Activated T-helper 17 cell treated with anti-CD3 and anti-CD28 coated beads, Interleukin-2, amount 50 U/mL, for 72 hours (primary cell): ENCODE measurements at places on chromosomes 16 and 17. TPM values are rescaled to one million over a fixed set of nuclear protein-coding genes. Genes with fewer than 3 reads are reported as not detected.
A peak's percentile ranks its signal among the peaks of the same experiment; 100 is the strongest.

DNA sequence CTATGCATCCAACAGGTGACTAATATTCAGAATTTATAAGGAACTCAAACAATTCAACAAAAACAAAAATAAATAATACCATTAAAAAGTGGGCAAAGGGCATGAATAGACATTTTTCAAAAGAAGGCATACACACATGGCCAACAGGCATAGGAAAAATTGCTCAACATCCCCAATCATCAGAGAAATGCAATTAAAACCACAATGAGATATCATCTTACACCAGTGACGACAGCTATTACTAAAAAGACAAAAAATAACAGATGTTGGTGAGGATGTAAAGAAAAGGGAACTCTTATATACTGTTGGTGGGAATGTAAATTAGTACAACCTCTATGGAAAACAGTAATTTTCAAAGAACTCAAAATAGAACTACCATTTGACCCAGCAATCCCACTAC, 250.4 kb upstream of the N4BP1 start:
- no peak for ATAC-seq

DNA sequence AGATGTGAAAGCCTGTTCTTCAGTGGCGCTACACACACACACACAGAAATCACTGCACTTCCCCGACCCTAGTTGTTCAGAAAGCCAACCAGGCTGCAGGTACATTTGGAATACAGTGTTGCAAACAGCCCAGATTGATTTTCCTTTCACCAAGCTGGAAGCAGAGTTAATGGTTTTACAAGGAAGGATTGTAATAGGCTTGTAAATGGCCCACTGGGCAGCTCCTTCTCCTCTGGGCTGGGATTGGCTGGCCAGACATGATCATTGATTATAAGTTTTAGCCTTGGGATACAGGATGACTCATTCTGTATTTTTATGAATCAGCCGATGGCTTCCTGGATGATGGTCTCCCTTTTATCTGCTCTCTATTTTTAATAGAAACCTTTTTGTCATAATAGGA, 2.5 kb downstream of the VAT1L start:
- ATAC-seq = no peak

TMEM114 gene
- not detected for total RNA-seq

- no peak for ATAC-seq
Measured at GRCh38 chr16:81189100-81189664, 49.3 kb upstream of the BCO1 start.

- ATAC-seq = peak; percentile 45
Measured at GRCh38 chr17:64384253-64385186, 6.1 kb downstream of the PECAM1 start.
